Cortex of kidney (tissue), 1 donor: ENCODE measurements at places on chromosomes 2 and 18.

GRCh38 chr2:121596221-121597080 lies 52.8 kb downstream of the CLASP1 start:
- no peak for DNase-seq

DNA sequence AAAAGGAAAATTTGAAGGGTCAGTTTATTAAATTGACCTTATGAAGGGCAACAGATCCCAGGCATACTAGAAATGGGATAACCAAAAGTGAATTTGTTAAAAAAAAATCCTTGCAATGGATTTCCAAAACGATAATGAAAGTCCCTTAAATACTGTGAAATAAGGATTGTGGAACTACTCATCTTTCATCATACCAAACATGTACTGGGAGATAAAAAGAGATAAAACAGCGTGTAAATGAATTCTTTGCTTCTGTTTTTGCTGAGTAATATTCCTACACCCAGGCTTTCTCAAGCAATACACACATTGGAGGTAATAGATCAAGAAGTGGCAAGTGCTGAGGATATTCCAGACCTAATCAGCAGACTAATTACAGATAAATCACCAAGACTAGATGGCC lies 3.8 kb downstream of the LYPD6 start:
- DNase-seq, result no peak

DNA sequence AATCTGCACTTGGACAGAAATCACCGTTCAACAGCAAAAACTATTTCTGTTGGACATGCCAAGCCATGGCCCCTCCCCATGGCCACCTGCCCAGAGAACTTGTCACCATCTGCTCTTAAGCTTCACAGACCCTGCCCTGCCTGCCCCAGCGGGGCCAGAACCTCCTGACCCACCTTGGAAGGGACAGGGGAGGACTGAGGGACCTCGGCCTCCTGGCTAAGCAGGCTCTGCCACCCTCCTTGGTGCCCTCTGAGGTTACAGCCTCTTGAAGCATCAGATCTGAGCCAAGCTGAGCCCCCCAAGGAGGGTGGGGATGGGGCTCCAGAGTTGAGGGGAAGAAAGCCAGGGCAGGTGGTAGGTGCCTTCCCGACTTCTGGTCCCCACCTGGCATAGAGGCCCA lies 6.5 kb downstream of the TEX261 start:
- DNase-seq, result no peak

GRCh38 chr2:219789476-219789875 lies 162.0 kb downstream of the SLC4A3 start:
- no peak for DNase-seq

- no peak for DNase-seq
Observed at GRCh38 chr2:239834143-239834542, 191.0 kb downstream of the NDUFA10 start.

DNA sequence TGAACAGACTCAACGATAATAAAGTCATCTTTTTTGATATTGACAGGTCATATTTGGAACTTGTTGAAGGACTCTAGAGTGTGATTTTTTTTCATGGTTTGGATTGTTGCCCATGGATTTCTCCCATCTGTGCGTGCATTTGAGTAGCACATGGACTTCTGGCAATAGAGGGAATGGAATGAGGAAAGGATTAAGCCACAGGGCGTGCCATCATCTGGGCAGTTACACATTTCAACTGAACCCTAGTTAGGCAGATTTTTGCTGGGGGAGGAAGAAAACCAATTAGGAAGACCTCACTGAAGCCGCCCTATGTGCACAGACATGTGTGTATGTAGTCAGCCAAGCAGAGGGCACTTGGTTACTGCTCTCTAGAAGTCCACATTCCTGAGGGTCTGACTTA lies 72.6 kb downstream of the TPGS2 start:
- DNase-seq, result no peak

DNA sequence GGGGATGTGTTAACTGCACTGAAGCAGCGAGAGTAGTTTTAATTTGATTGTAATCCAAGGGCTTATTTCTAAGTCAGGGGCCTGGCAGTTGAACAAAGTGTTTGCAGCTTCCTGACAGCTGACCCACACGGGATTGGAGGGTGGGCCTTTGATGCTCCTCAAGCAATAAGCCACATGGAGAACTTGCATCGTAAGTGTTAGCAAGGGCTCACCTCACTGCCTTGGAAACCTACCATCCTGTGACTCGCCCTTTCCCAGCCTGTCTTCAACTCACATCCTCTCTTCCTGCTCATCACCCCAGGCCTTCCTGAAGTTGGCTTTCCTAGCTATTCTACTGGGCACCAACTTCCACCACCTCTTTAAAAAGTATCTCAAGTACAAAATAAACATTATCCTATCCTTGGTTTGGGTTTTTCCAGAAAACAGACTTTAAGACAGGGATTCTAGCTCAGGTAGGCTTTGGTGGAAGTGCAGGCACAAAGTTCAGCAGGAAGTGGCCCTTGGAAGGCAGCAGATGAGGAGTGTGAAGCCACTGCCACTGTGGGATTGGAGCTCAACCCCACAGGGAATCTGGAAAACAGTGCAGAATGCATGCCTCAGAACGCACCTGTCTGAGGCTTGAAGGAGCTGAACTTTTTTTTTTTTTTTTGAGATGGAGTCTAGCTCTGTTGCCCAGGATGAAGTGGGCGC lies 31.6 kb downstream of the B3GNT2 start:
- DNase-seq, result no peak

DNA sequence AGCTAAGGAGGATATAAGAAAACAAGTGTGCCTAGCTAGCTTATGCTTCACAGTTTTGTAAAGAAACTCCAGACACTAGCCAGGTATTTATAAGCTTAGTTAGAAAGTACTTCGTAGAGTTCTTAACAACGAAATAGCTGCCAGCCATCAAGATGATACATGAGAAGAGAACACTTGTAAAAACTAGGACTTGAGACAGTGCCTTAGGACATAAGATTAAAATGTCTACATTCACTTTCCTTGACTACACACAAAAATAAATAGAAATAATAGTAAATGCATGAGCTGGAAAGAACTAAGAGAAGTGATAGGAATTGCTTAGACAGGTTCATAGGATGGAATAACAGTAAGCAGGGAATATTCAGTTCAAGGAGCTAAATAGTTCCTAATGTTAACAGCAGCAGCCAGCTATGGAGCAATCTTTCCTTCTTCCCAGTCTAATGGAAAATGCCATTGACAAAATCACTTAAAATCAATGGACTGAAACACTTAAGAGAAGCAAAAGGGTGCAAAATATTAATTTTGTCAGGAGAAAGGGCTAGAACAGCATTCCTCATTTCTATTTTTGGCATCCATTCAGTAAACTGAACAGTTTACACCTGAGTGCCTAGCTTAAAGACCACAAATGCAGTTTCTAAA lies 186.6 kb downstream of the PDE11A start:
- no peak for DNase-seq

DNA sequence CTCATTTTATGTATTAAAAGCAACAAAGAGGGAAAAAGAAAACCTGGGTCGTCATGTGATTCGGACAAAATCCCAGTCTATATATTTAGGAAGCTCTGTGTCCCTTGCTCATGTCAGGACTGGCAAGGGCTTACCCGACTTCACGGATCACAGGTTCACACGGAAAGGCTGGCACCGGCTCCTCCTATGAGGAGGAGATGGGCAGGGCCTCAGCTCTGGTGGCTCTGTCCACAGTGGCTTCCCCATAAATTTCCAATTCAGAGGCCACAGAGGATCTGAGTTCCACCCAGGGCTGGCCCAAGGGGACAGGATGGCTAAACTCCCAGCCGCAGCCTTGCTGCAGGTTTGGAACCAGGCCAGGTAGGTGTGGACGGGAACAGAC lies 186.8 kb downstream of the BCL2 start:
- DNase-seq, result no peak

DNA sequence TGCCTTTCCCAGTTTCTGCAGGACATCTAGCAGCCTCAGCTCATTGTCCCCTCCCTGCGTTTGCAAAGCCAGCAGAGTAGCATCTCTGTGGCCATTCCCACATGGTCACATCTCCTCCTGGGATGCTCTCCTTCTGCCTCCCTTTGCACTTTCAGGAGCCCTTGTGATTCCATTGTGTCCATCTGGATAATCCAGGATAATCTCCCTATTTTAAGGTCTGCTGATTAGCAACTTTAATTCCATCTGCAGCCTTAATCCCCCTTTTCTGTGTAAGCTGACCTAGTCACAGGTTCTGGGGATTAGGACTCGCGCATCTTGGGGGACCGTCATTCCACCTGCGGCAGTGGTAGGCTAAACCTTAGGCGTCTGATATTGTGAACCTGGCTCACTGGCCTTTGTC lies 70.7 kb downstream of the NEDD4L start:
- no peak for DNase-seq

GRCh38 chr2:101151859-101152271 lies 683 bp upstream of the TBC1D8 start:
- DNase-seq, result no peak

GRCh38 chr2:172885996-172886395 lies 150.4 kb downstream of the RAPGEF4 start:
- DNase-seq, result no peak

DNA sequence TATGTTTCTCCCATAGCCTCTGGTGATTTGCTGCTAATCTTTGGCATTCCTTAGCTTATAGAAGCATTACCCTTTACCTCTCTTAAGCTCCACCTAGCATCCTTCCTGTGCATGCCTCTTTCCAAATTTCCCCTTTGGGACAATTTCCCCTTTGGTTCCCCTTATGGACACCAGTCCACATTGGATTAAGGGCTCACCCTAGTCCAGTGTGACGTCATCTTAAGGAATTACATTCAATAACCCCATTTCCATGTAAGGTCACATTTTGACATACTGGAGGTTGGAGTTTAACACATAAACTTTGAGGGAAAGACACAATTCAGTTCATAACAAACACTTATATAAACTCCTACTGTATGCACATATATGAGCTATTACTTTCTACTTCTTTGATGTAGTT lies 916.6 kb downstream of the SLC4A3 start:
- DNase-seq, result no peak

DNA sequence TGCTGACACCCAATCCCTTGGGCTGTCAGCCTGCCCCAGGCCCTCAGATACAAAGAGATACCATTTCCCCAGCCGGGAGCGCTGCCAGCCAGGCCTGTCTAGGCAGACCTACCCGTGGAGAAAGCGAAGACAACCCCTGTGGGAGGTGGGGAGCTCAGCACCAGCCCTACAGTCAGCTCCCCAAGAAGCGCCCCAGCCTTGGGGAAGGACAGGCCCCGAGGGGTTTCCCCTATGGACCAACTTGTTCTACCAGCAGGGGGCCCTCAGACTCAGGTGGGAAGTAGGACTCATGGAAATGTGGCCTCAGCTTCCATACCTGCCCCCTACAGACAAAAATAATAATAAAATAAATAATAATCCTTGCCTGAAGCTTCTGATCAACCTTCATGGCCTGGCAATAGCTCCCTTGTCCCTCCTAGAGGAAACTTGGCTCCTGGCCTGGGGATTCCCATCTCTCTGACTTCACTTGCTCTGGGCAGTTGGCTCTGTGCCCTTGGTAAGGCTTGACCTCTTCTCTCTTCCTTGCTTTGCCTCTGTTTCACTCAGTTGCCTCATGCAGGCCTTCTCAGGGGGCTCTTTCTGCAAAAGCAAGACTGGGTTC lies 7.0 kb downstream of the SLC35F6 start:
- DNase-seq, result no peak

GRCh38 chr2:117702098-117702497 lies 112.4 kb upstream of the DDX18 start:
- no peak for DNase-seq

GRCh38 chr18:3832025-3832638 lies 382.2 kb downstream of the TGIF1 start:
- no peak for DNase-seq

DNA sequence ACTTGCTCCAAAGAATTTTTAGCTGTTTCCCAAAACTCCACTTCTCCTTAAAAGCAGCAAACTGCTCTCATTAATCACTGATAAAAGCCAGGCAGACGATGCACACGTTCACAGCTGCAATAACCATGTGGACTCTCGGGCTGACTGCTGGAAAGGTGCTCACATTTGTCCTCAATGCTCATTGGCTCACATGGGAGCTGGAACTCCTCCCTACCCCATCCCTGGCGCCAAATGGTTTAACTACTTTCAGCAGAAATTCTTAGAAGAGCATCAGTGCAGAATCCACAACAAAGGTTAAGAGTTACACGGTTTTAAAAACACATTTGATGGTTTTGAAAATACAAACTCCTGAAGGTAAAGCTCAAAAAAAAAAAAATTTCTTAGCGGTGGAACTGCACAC lies 117.1 kb downstream of the NOL10 start:
- DNase-seq, result no peak

DNA sequence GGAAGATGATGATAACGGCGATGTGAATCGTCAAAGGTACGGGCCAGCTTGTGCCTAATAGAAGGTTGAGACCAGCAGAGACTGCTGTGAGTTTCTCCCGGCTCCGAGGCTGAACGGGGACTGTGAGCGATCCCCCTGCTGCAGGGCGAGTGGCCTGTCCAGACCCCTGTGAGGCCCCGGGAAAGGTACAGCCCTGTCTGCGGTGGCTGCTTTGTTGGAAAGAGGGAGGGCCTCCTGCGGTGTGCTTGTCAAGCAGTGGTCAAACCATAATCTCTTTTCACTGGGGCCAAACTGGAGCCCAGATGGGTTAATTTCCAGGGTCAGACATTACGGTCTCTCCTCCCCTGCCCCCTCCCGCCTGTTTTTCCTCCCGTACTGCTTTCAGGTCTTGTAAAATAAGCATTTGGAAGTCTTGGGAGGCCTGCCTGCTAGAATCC lies 3.0 kb downstream of the FZD7 start:
- DNase-seq, result no peak

DNA sequence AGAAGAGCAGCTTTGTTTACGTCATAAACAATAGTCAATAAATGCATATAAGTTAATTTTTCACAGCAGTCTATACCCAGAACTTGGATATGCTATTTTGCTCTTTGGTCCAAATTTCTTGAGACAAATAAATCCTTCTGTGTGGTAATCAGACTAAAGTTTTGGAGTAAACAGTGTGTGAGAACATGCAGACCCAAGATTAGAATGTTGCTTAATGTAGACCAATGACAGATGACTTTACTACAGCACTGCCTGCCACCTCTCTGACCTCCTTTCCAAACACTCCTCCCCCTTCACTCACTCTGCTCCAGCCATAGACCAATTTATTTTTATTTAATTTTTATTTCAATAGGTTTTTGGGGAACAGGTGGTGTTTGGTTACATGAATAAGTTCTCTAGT lies 115.3 kb upstream of the TANK start:
- no peak for DNase-seq

- no peak for DNase-seq
Observed at GRCh38 chr2:11602563-11603204, 67.3 kb downstream of the NTSR2 start.

- DNase-seq, result no peak
Observed at GRCh38 chr18:48300463-48300961, 108.7 kb downstream of the ZBTB7C start.

DNA sequence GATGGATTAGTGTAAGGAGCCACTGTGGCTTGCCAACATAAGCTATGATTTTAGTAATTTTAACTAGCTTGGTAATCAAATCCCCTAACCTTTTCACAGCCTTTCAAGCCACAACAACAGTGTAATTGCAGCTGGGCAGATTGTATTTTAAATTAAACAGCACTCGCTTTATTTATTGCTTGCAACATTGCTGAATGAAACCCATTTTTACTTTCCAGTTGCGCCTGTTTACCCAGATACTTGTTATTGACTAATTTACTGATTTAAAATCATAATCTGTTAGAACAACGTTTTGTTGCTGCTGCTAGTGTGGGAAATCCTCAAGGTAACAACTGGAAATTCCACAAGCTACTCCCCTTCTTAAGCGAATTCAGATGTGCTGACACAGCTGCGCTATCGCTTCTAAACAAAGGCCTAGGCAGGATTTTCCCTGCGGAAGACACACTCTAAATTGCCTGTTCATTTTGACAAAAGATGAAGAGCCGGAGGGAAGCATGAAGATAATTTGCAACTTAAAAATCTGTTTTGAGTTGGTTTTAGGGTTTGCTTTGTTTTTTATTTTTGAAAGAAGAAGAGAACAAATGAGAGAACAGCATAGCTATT lies 283.9 kb downstream of the ALPK2 start:
- no peak for DNase-seq
